ENCODE measurements at places on chromosomes 11 and 22.

GRCh38 chr11:61454520-61454919 lies 24.6 kb downstream of the SDHAF2 start:
- DNase-seq, result no peak

GRCh38 chr11:122494221-122494620 lies 161.3 kb upstream of the UBASH3B start:
- no peak for DNase-seq

- DNase-seq, result no peak
Measured at GRCh38 chr22:26857169-26857568, 199.8 kb downstream of the MIAT start.

DNA sequence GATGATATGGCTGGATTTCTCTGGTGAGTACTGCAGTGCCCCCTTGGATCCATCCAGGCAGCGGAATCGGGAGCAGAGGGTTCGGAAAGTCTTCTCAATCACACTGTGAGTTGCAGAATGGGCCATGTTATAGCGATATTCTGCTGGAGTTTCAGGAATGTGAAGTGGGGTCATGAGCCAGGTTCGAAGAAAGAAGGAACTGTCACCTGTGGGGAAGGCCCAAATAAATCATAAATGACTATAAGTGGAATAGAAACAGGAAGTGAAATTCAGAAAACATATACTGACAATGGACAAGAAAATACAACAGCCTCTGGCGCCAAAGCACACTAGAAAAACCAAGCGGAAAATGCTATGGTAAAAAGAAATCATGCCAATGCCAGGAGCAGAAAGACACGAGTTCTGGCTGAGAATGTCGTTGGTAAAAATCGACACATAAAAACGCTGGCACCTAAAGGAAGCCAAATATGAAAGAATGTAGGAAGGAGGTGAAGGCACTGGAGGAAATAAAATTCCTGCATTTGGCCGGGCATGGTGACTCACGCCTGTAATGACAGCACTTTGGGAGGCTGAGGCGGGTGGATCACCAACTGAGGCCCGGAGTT lies 10.0 kb upstream of the AMBRA1 start:
- DNase-seq, result no peak

DNA sequence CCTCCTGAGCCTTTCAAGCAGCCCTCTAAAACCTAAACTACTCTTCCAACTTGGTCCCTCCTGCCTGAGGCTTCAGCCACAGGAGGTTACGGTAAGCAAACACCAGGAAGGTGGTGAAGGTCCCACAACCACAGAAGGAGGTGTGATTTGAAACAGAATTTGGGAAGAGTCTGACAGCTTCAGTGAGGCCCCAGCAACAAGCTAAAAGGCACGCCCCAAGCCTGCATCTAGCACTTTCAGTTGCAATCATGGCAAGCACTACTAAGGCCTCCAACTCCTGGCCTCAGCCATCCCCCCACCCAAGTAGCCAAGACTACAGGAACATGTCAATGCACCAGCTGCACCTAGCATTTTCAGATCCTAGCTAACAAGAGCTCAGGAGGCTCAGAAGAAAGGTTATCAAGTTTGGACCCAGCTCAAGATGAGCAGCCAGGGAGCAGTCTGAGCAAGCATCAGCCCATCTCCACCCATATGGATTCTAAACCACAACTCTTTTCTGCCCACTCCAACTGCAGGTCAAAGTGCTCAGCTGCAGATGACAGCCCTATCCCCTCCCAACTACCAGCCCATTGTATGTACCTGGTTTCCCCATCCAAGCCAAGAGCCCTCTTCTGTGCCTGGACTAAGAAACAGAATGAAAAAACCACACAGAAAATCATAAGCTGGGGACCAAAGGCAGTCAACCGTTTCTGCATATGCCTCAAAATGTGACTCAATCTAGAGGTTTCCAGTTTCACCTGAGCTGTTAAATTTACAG lies 10.4 kb upstream of the AHNAK start:
- no peak for DNase-seq

GRCh38 chr11:45665933-45666647 lies 668 bp upstream of the CHST1 start:
- DNase-seq, result no peak

GRCh38 chr11:110973401-110973980 lies 261.3 kb upstream of the ARHGAP20 start:
- DNase-seq, result no peak

DNA sequence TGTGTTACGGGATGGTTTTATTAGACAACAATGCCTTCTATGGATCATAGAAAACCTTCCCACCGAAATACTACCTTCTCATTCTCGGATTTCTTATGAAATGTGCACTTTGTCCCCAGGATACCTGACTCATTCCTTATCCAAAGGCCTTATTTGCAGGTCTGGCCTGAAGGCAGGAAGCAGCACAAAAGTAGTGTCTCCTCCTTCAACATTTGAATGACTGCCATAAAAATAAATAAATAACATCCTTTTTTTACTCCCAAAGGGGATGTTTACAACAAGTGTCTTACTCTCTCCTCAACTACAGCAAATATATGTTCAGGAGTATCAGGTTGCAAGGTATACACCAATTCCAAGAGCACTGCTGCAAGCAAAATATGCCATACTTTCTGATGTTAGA lies 41.6 kb upstream of the PAK1 start:
- no peak for DNase-seq

DNA sequence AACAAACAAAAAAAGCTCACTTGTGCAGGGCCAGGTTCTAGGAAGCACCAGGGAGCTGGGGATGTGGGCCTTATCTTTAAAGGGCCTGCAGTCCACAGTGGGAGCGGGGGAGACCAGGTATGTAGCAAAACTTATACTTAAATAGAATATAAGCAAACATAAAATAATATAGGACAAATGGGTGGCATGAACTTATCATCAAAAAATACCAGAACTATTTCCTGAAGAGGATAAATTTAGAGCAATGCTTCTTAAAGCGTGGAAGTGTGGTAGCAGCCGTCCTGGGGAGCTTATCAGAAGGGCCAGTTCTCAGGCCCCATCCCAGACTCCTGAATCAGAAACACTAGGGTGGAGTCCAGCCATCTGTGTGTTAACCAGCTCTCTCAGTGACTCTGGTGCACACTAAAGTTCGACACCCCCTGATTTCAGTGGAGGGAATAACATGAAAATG lies 9.3 kb downstream of the VPS26B start:
- DNase-seq, result no peak

DNA sequence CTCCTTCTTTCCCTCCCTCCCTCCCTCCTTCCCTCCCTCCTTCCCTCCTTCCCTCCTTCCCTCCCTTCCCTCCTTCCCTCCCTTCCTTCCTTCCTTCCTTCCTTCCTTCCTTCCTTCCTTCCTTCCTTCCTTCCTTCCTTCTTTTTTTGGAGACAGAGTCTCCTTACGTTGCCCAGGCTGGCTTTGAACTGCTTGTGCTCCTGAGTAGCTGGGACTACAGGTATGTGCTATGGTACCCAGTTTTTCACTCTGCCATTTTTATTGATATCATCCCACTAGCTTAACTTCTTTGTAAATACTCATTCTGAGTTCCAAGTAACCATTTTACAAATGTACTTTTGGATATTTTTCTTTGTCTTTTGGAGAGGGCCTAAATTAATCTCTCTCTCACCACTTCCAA lies 336.8 kb upstream of the DDI1 start:
- DNase-seq, result no peak

- peak; percentile 36 for DNase-seq
Measured at GRCh38 chr11:3947061-3947460, 91.6 kb downstream of the STIM1 start.

DNA sequence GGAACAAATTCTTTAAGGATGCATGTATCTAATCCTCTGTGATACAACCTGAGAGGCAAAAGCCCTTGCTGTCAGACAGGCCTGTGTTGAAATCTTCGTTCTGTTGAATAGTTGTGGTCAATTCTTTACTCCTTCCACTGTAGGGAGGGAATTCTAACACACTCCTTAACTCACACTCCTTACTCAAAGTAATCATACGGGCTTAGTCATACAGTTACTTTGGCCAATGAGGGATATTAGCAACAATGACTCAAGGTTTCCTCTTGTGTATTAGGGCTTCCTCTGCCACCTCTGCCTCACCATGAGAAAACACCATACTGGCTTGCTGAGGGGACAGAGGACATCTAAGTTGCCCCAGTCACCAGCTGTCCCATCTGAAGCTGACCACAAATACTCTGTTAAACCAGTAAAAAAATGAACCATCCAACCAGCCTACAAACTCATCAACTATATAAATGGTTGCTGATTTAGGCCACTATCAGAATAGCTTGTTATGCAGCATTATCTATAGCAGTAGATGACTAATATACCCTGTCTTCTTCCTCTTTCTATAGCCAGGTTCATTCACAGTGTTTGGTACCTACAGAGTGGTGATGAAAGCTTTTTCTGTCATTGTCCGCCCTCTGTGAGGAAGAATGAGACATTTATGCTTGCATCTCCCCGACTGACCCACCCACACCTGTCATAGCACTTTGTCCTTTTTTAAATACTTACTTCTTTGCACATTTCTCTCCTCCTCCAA lies 322.8 kb upstream of the SYN3 start:
- DNase-seq, result no peak

- no peak for DNase-seq
Measured at GRCh38 chr11:61766353-61766841, 14.0 kb downstream of the MYRF start.

- no peak for DNase-seq
Measured at GRCh38 chr11:120057595-120058581, 80.0 kb downstream of the TRIM29 start.

DNA sequence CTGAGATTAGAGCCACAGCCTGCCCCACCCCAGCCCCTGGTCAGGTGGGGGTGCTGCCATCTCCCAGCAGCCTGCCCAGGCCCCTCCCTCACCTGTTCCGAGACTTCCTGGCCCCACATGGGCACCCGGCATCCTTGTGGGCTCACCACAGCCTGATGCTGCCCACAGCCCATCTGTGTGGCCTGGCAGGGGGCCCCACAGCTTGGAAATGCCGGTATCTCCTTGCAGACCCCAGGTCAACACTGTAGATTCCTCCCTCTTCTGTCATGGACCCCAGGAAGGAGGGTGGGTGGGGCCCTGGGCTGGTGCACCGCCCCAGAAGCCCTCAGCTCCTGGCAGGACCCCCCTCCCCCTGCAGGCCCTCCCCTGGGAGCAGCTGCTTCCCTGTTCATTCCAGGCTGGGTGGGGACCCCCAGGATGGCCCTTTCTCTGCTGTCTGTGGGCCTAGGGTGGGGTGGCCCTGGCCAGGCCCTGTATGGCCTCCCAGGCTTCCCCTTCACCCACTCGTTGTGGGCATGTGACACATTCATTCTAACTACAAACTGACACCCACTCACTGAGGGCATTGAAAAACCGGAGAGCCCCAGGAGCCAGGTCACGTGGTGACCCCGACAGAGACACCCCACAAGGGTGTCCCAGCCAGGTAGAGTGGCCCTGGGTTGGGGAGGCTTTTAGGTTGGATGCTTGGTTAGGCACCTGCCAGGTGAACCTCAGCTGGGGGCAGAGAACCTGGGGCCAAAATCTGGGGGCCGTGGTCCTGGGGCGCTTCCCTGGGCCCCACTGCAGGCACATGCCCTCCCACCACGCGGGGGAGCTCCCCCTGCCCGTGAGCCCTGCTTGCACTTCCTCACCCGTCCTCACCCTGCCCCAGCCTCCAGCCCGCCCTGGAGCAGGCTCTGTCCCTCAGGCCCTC lies 44.1 kb upstream of the CCDC188 start:
- no peak for DNase-seq

DNA sequence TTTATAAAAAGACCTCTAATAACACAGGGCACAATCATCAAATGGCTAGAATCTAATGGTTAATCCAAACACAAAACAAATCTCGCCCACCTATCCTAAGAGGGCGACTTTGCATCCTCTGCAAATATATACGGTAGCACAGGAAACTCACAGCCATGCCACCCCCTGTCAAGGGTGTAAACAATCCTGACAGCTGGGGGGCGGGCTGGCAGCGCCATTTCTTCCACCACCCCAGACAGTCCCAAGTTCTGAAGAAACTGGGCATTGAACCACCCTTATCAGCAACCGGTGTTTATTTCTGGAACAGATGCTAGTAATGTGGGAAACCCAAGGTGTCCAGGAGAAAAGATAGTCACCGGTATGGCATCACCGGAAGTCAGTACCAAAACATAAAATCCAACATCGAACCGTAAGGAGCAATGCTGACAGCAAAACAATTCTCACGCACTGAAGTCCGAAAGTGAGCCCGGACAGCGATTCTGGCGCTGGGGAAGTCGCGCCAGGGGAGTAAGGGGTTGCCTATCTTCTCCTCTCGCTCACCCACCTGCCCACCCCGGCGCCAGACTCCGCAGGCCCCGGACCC lies 825 bp downstream of the FBXO3 start:
- no peak for DNase-seq

DNA sequence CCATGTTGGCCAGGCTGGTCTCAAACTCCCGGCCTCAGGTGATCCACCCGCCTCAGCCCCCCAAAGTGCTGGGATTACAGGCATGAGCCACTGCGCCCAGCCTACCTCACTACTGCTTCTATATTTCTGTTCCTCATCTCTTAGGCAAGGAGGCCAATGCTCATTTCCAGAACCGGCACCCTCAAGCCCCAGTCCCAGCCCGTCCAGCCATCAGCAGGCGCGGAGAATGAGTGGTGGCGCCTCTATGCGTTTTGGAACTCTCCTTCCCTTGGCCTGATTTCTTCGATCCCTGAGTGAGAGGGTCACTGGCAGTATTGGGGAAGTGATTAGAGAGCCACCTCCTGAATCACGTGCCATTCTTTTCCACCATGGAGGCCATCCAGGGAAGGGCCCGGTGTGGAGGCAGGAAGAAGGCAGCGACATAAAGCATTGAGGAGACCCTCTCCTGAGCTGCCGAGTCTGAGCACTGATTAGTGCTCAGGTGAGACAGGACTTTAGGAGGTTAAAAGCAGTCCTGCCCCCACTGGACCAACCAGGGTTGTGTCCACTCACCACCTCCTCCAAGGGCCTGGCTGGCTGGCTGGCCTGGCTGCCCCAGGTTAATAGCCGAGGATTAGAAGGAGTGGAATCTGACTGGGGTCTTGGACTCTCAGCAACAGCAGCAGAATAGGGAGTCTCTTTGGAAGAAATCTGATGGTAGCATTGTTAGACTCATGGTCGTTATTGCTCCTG lies 8.7 kb downstream of the GRIK4 start:
- DNase-seq, result no peak

- DNase-seq, result no peak
Measured at GRCh38 chr22:39960791-39961746, 872 bp downstream of the TMA7B start.

GRCh38 chr22:41833369-41834004 lies 582 bp downstream of the SREBF2 start:
- DNase-seq, result peak; percentile 49

DNA sequence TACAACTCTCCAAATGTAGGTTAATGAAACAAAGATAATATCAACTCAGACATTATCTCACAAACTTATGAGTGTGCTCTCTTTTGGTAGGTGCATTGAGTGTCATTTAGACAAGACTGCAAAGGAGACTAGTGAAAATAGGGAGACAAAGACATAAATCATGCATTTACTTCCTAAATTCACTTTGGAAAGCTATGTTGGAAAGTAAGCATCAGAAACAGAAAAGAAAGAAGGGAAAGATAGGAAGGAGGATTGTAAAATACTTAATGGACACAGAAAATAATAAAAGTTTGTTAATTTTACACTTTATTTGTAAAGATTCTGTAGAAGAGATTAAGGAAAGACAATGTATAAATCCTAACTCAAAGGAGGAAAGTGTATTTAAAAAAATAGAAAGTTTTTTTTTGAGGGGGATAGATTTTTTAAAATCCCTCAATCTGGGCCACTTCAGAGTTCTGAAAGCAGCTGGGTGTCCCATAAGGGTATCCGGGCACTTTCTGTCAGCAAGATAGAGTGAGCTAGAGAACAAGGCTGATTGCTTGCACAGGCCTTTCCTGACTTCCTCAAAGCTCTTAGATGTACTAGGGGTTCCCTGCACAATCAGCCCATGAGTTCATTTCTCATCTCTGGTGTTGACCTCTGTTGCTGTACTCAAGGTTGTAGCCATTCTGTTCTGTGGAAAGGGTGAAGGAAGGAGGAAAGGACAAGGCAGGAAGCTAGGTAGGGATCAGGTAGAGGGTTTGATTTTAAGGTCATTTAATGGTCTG lies 22.4 kb upstream of the RDX start:
- DNase-seq, result no peak
